ENCODE measurements at places on chromosomes 12 and 14.

GRCh38 chr14:34086223-34086757 lies 135.4 kb upstream of the EGLN3 start:
- DNase-seq, result no peak

DNA sequence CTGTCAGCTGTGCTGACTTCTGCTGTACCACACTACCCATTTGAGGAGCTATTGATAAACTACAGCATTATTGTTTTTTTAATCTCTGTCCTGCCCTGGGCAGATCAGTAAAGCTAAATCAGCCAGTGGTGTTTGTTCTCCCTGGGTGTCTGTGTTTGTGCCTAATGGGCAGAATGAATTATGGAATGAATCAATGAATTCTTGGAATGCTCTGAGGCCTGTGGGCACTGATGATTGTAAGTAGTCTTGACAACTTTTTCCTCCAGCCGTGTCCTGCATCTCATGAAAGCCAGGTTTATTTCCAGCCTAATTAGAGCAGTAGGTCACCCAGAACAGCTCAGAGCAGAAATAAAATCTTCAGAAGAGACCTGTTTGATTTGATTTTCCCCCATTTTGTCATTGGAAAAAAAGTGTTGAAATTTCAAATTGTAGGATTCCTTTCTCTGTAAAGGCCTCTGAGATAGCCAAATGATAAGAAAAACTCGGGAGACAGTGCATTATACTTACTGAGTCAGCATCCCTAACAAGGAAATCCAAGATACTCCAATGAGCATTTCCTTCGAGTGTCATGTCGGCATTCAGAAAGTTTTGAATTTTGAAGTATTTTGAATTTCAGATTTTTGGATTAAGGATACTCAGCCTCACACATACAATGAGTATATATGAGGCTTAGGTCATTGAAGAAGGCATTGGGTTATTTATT lies 19.4 kb upstream of the EVL start:
- DNase-seq, result no peak

GRCh38 chr12:7499636-7500035 lies 3.9 kb downstream of the CD163 start:
- DNase-seq, result no peak

GRCh38 chr12:83893101-83893500 lies 1019.5 kb downstream of the SLC6A15 start:
- no peak for DNase-seq

- no peak for DNase-seq
Observed at GRCh38 chr12:82174383-82174782, 183.8 kb downstream of the CCDC59 start.

DNA sequence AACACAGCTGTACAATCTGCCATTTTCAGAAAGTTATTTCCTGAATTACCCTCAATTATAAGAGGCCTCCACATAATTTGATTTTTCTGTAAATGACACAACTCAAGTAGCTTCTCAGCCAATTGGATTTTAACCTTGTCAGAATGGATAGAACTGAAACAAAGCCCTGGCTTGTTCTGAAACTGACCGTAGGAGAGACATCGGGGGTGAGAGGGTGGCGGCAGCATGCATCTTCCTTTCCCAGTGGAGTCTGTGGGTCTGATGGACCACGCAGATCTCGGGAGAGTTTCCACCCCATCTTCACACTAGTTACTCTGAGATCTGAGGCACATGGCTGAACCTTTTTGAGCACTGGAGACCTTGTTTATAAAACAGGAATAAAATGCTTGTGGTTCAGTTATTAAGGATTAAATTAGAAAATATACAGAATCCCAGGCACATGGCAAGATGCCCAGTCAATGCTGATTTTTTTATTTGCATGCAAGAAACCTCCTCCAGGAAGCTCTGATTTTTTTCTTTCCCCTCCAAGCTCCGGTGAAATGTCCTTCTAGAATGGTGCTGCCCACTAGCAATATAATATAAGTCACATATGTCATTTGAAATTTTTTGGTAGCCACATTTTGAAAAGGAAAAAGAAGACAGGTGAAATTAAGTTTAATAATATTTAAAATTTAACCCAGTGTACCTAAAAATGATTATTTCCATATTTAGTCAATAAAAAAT lies 153.9 kb downstream of the CHST11 start:
- DNase-seq, result no peak

- DNase-seq, result no peak
Observed at GRCh38 chr12:124404162-124404784, 109.4 kb downstream of the RFLNA start.

DNA sequence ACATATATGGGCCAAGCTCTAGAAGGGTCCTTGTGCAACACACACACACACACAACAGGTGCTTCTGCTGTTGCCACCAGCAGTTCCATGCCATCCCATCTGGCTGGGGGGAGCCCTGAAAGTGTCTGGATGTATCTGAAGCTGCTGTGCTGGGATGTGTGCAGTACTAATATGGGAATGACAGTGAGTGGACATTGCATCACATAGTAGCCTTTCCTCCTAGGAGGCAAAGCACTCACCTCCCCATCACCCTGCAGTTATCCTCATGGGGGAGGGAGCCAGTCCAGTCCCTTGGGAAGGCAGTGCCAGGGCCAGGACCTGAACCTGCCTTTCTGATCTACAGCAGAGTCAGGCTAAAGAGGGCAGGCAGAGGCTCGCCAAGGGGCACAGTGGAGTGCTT lies 208.9 kb downstream of the CACNA1C start:
- DNase-seq, result no peak

- no peak for DNase-seq
Observed at GRCh38 chr12:38053655-38054464, 262.7 kb upstream of the ALG10B start.

GRCh38 chr12:52156311-52156710 lies 35.5 kb downstream of the KRT80 start:
- no peak for DNase-seq

GRCh38 chr12:68030248-68030647 lies 41.0 kb downstream of the IFNG-AS1 start:
- DNase-seq, result no peak

DNA sequence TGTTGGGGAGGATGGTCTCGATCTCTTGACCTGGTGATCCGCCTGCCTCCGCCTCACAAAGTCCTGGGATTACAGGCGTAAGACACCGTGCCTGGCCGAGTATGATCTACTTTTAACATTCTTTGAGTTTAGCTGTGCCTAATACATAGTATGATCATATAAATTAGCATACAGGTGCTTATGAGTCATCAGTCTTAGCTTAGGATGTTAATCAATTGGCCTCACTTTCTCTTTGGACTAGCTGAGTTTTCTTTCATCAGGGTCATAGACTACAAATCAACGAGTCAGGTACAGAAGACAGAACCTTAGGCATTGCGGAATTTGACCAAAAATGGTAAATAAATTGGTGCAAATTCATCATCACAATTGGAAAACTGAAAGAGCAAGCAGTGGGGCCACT lies 2.2 kb downstream of the SLC25A21 start:
- DNase-seq, result no peak

DNA sequence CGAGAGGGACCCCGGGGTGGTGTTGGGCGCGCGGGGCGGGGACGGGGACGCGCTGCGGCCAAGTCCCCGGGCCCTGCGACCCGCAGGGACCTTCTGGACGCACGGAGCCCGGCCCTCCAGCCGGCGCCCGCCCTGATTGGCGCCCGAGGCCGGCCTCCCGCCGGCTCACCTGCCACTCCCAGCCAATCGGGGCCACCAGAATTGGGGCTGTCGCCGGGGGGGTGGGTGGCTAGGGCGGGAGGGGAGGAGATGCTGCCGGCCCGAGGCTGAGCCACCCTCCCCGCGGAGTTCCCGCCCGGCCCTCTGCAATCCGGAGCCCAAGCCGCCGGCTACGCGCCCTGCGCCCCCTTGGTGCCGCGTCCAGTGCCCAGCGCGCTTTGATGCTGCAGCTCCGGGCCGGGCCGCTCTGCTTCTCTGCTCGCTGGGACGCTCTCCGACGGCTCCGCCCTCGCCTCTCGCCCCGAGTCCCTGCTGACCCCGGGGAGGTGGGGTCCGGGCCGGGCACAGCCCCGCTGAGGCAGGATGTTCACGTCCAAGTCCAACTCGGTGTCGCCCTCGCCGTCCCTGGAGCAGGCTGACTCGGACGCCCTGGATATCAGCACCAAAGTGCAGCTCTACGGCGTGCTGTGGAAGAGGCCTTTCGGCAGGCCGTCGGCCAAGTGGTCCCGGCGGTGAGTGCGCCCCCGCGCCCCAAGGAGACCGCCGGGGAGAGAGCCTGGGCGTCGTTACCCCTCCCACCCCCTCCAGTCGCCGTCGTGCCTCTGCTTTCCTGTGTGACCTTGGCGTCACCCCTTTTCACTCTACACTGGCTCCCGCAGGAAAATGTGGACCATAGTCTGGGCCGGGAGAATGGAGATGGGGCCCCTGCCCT lies at the start of gene PLEKHD1:
Gene PLEKHD1, plus strand, starts transcription at position 285 of the 871 bp plus-strand sequence. Its CDS starts 238 bp downstream, at position 523.
- DNase-seq, result no peak

DNA sequence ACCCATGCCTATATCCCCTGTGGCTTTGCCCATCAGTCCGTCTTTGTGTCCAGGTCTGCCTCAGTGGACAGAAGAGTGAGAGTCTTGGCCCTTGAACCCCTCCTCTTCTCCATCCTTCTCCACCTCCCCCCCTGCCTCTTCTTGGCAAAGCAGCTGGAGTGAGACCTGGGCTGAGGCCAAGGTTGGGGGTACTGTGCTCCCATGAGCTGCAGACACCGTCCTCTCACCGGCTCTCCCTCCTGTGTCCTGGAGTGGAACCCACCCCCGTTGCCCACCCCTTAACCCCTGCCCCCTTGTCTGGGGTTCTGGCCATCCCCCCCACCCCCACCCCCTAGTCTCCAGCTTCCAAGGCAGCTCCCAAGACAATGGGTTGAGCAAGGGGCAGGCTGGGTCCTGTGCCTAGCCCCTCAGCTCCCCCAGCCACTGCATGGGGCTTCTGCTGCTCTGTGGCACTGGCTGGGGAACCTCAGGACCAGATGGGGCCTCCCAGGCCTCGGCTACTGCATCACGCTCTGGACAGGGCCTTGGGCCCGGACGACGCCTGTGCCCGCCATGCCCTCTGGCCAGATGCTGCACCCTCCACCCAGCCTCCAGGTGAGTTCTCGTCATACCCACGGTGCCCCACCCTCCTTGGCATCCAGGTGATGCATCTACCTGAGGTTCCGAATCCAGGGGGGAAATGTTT lies 35.7 kb downstream of the RTL1 start:
- no peak for DNase-seq

DNA sequence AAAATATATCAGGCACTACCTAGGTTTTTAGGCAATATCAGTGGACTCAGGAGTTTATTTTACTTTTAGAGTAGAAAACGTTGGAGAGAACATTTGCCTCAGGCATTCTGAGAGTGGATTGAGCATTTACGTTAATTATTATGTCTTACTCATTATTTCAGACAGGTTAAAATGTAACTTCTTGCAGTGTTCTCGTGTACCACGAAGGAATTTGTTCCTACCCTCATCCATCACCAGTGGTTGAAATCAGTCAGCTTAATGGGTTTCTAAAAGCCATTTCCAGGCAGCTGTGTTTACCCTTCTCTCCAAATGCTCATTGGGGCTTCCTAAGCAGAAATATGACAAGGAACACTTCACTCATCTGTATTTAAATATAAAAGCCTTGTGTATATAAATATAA lies 9.1 kb upstream of the LDHB start:
- no peak for DNase-seq

GRCh38 chr14:77641534-77642341 lies 25.3 kb upstream of the SPTLC2 start:
- DNase-seq, result peak; percentile 41

- no peak for DNase-seq
Observed at GRCh38 chr12:24172031-24172772, 222.7 kb upstream of the SOX5 start.

- no peak for DNase-seq
Observed at GRCh38 chr12:23862701-23863100, 86.8 kb downstream of the SOX5 start.

DNA sequence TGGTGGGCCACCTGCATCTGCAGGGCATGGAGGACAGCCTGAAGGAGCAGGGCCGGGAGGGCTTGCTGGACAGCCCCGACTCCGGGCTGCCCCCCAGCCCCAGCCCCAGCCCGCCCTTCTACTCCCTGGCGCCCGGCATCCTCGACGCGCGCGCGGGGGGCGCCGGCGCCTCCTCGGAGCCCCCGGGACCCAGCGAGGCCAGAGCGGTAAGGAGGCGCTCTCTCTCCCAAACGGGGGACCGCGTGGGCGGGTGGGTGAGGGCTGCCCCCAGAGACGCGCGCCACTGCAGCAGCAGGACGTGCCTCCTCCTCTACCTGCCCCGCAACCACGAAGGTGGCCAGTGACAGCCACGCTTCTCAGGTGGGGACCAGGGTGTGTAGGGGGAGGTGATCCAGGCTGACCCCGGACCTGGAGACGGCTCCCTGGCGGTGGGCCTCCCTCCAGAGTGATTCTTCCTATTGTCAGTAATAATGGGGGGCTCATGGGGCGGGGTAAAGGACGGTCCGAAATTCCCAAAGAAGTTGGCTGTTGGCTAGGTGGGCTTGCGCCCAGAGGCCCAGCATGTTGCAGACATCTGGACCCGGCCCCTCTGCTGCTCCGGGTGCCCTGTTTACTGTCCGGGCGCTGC lies 652 bp downstream of the RFLNA start:
- DNase-seq, result no peak

GRCh38 chr12:130922511-130922953 lies 31.2 kb upstream of the ADGRD1 start:
- DNase-seq, result no peak

DNA sequence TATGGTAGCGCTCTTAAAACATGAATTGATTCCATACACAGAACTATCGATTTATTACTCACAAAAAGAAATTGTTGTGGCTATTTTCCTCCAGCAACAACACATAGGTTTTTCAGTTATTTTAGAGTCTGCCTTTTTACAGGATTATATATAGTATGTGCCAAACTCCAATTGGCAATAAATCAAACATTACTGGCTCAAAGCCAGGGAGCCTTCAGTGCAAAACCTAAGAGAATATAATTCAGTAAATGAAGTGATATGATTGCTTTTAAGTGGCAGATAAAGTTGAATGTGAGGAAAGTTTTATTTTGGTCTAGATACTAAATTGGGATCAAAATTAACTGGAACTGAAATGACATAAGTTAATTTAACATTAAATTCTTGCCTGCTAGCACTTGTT lies 234.8 kb downstream of the PIK3C2G start:
- no peak for DNase-seq

GRCh38 chr12:71718611-71719010 lies 32.7 kb downstream of the TMEM19 start:
- no peak for DNase-seq

DNA sequence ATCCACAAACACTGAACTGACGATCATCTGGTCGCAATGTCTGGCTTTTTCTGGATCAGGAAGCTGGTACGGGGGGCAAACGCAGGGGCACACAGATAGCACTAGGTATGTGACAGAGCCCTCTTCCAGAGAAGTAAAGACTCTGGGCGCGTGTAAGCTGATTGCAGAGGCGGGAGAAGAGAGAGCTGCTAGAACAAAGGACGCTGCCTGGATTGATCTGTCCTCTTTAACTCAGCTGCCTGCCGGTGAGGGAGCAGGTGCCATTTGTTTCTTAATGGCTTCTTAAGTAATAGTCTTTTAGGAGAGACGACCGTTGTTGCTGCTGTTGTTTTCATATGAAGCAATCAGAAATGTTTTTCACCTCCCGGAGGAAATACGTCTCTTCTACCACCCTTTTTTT lies 77.3 kb downstream of the GLT1D1 start:
- DNase-seq, result no peak
